ENCODE measurements at places on chromosomes 5 and 9.

GRCh38 chr5:172031894-172032461 is 25.5 kb upstream of the FBXW11 start:
- DNase-seq, result no peak

GRCh38 chr5:179974946-179975712 is 67.4 kb upstream of the TBC1D9B start:
- peak; percentile 35 for DNase-seq

DNA sequence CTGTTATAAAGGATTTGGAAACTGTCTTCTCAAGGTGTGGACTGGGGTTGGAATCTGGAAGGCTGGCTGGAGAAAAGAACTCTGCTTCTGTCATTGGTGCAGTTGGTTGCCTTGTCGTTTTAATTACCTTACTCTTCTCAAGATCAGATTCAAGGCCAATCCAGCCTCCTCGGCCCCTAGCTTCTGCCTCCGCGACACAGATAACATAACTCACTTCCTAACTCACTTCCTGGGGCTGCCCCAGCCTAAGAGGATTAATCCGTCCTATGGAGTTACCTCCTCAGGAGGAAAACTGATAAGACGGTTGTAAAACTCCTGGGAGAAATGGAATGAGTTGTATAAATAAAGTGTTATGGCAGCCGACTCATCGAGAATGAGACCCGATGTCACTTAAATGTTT is 389.1 kb upstream of the WWC1 start:
- DNase-seq, result no peak

DNA sequence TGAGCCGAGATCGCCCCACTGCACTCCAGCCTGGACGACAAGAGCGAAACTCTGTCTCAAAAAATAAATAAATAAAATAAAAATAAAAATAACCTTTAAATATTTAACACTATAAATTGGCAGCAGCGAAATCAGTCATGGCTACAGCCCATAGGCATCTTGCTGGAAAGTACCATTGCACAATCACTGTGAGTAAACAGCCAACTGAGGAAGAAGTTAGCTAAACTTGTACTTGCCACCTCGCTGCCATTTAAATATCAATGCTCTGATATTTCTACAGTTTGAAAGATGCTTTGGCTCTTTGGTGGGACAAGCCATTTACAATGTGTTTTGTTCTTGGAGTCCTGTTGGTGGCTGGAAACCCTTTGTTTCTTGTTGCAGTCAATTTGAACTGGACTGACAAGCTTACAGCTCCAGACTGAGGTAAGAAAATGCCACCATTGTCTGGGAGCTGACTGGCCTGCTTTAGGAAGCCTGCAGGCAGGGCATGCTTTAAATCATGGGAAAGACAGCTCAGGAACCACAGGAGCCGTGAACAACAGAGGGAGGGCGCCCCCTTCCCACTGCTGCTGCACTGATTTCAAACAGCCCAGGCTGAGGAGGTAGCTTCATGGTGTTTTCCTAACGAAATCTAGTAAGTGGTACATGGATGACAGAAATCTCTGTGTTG is 322.8 kb upstream of the RFX3 start:
- peak; percentile 35 for DNase-seq

- no peak for DNase-seq
These were observed 282.6 kb downstream of the BRINP1 start for GRCh38 chr9:119086590-119086989.
